NCI-H2029 treated with DMSO at 0.1 percent for 48 hours (cell line): ENCODE measurements at places on chromosomes 12 and 14.
A peak's percentile ranks its signal among the peaks of the same experiment; 100 is the strongest.

DNA sequence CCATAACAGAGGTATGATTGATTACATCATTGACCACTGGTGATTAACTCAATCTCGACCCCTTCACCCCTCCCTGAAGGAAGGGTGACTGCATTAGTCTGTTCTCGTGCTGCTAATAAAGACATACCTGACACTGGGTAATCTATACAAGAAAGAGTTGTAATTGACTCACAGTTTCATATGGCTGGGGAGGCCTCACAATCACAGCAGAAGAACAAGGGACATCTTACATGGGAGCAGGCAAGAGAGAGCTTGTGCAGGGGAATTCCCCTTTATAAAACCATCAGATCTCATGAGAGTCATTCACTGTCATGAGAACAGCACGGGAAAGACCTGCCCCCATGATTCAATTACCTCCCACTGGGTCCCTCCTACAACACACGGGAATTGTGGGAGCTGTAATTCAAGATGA is 55.9 kb upstream of the TMCC3 start:
- no peak for DNase-seq

GRCh38 chr12:1369460-1369859 is 224.9 kb downstream of the FBXL14 start:
- DNase-seq, result no peak

DNA sequence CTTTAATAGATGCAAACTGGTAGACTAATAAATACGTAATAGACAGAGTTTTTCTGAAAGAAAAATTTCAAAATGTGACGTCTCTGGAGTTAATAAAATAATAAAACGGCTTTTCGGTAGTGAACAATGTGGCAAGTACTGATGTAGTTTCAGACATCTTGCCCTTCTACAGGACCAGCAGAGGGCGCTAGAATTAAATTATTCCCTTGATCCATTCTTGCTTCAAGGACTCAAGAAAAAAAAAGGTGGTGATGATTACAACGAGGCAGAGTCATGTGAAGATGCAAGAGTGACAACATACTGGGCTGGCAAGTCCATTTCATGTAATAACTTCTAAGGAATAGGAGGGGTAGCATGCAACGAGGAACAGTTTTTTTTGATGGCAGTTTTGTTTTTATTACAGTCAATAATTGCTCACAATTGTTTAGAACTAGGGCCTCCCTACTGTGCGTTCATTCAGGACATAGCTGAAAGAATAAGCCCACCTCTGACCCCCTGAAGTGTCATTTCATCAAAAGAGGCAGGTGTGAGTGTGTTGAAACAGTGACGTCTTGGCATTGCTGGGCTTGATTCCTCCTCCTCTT is 101.0 kb upstream of the GZMB start:
- DNase-seq, result peak; percentile 99

- DNase-seq, result no peak
Observed at GRCh38 chr14:26598672-26599131, 869 bp upstream of the NOVA1 start.

DNA sequence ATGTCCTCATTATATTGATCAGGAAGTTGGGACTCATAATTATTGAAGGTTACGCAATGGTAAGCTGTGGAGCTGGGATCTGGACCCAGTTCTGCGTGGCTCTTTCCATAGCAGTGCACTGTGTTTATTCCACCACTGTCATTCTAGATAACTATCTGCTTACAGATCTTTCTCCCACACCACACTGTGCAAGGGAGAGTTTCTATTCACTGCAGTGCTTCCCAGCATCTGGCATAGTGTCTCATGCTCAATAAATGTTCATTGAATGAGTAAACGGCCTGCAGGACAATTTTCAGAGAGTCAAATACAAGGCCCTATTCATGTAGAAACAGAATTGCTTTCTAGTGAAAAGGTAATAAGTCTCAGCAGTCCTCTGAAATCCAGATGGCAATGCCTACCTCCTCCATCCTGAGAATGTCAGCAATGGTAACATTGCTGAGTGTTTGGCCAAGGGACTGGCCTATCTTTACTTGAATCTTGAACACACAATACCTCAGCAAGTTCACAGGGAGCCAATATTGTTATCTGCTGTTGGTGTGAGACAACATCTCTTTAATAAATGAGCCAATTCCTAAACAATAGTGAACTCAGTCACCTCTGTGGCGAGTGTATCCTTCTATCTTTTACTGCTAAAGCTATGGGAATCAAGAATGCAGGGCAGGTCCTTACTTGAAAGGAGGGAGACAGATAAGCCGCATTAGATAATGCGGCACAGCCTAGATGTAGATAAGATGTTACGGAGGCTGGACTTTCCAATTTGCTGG is 332.4 kb upstream of the PRICKLE1 start:
- DNase-seq, result no peak

DNA sequence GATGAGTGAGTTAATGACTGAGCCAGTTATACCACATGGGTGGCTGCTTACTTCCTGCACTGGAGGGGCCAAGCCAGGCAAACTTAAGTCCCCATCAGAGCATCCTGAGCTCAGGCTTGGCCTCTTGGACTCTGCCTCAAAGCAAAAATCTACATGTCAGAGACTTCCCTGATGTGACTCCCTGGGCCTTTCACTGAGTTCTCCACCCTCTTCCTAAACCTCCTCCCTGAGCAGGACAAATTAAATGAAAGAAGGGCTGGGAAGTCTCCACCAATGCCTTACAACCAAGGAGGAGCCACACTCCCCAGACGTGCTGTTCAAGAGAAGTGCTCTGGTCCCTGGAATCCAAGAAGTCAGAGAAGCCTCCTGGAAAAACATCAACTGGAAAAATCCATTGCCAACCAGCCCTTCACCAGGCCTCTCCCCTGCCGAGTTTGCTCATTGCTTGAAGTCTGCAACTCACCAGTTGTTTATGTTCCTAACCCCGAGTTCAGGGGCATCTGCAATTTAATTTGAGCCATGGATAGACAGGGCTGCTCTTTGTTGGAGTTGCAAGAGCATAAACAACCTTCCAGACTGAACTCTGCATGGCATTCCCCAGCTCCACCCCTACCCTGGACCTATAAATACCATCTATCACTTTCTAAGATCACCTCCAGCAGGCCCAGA is 160.5 kb downstream of the ANO2 start:
- no peak for DNase-seq

- peak; percentile 10 for DNase-seq
Observed at GRCh38 chr12:116015525-116015924, 262.0 kb downstream of the MED13L start.

GRCh38 chr14:46323404-46323762 is 328.2 kb downstream of the RPL10L start:
- DNase-seq, result no peak

DNA sequence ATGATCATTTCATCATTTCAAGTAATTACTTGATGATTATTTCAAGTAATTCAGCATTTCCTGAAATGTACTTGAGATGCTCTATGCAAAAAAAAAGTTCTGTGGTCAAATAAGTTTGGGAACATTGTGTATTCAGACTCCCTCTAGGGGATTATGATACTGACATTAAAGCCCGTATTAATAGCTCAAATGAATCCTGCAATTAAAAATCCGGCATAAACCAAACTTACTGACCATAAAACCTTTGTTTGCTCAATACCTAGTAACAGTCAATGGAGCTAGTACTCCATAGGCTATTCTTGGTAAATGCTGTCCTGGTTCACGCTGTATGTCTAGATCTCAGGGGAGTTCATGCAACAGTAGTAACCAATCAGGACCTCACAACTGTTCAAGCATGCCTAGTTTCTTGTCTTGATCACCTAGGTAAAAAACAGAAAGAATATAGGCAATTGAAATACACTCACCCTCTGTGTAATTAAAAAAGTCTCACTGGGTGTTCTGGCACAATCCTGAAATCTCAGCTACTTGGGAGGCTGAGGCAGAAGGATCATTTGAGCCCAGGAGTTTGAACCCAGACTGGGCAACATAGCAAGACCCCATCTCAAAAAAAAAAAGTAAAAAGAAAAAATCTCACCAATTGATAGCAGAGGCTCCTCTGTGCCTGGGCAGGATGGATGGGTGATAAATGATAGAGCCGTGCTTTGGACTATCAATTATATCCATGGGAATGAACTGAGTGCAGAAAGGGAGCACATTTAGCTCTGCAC is 14.1 kb downstream of the ALDH1L2 start:
- DNase-seq, result no peak

DNA sequence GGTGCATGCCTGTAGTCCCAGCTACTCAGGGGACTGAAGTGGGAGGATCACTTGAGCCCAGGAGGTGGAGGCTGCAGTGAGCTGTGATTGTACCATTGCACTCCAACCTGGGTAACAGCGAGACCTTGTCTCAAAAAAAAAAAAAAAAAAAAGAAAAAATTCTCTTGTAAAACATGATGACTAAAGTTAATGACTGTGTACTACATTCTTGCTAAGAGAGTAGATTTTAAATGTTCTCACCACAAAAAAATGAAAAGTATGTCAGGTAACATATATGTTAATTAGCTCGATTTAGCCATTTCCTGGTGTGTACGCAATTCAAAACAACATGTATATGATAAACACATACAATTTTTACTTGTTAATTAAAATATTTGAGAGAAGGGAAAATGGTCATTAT is 480.7 kb upstream of the RGS6 start:
- no peak for DNase-seq

- no peak for DNase-seq
Observed at GRCh38 chr14:51327376-51327775, 87.3 kb downstream of the TMX1 start.

- DNase-seq, result no peak
Observed at GRCh38 chr14:89393222-89393745, 23.7 kb downstream of the FOXN3 start.
